ENCODE measurements at places on chromosomes 7 and 10.

GRCh38 chr10:14507781-14508180, 177.1 kb upstream of the FRMD4A start:
- no peak for DNase-seq

DNA sequence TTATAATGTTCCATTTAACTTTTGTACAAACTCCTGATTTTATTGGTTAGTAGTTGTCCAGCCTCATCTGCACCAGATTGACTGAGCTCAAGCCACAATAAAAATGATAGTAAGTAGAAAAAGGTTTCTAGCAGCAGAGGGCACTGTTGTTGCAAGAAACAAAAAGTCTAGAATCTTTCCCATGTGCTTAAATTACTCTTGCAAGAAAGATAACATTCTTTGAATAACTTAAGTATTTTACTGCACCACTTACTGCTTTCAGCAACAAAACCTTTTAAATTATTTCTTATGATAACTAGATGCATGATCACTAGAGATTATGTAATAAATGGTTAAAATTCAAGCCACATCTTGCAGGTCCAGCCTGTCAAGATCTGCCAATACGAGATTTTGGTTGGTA, 27.0 kb downstream of the LMOD2 start:
- peak; percentile 47 for DNase-seq

GRCh38 chr10:126904516-126904817, 761 bp upstream of the DOCK1 start:
- no peak for DNase-seq

DNA sequence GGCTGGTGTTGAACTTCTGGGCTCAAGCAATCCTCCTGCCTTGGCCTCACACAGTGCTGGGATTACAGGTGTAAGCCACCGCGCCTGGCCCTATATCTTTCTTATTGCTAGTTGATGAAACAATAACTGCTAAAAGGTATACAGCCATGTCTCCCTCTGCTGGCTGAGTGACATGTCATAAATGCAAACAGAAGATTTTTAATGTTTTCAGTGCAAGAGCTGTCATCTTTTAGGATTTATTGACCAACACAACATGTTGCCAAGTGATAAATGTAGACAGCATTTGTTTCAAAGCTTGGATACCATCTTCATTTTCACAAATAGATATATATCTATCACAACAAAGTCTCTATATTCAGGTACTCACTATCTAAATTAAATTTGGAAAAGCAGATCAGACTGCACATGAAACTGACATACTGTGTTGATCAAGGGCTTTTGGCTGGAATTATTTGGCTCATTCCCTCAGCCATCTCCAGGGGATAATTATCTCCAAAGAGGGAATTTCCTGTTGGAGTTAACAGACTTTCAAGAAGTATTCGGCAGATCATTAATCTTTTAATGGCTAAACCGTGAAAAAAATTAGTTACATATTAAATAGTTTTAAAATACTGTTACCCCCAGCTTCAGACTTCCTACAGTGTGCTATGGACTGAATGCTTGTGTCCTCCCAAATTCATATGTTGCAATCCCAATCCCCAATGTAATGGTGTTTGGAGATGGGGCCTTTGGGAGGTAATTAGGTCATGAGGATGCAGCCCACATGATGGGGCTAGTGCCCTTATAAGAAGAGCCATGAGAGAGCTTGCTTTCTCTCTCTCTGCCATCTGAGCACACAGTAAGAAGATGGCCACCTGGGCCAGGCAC, 41.3 kb upstream of the SRPK2 start:
- DNase-seq: peak; percentile 46

DNA sequence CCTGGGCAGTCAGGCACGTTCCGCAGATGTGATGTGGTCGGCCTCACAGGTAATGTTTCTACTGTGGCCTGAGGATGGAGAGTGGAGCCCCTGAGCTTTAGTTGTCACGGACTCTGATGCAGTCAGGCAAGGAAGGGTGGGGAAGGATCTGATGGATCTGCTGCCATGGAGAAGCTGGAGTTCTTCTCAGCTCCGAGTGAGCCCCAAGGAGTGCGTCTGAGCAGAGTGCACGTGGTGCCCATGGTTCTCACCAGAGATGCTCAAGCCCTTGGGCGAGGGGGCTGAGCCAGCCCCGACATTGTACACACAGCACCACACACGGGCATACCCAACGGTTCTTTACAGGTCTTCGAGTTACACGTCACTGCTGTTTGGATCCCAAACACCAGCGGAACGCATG, 192.5 kb downstream of the EBF3 start:
- no peak for DNase-seq

DNA sequence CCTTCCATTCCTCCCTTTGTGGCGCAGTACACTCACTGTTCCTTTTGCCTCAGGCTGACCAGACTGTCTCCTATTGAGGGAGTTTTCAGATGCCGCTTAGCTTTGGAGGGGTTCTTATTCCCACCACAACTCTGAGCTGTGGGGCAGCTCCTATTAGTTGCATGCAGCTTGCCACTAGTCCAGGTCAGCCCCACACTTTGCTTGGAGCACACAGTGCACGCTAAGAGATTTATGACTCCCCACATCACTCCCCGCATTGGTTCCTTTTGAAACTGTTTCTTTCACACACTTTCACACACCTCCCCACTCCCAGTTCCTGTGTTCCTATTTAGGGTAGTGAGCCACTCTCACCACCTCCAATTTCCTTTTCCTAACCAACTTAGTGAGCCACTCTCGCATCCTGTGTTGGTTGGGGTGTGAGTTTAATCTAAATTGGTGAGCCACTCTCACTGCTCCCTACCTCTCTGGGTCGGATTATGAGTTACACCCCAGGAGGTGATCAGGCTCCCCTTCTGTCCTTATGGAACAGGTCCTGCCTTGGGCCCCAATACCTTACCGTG, 10.4 kb upstream of the ZNF485 start:
- DNase-seq: no peak

DNA sequence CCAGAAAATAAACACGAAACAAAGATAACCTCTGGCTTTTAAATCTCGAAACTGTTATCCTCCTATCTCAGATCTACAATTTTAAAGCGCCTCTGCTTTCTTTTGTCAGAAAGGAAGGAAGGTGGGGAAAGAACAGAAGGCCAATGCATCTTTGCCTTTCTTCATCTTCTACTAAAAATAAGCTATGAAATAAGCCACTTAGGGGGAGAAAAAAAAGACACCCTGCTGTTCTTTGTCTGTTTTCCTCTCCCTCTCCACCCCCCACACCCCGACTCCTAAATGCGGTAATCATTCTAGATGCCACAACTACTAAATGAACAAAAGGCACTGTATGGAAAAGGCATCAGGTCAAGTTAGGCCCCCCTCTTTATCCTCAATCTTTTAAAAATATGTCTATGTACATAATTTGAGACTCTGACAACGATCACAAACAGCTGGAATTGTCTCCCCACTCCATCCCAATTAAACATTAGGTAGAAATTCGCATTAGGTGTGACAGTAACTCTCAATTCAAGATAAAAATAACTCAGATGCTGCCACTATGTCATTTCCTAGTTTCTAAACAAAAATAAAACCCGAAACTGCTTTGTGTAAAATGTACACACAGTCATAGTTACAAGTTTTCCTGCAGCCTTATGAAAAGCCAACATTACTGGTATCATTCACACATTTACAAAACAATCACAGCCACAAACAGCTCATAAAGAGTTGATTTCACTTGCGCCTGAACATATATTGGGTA, 2.4 kb downstream of the UBE2H start:
- no peak for DNase-seq

GRCh38 chr7:95684505-95684904, 87.8 kb upstream of the DYNC1I1 start:
- no peak for DNase-seq

GRCh38 chr10:46522295-46523118, 34.0 kb downstream of the GPRIN2 start:
- DNase-seq: no peak

DNA sequence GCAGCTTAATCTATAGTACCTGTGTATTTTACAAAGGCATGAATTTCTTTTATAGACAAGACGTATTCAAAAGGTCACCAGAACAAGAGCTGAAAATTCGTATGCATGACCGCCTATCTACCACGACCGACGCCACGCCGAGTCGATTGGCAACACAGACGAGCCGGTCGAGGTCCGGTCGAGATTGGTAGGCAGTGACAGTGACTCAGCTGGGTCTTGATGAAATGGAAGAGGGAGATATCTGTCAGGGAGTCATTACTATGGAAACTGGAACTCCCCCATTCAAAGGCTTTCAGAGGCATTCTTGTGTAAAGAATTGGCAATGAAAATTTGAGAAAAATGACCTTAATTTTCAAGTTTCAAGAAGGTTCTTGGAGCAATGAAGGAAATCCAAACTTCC, 2.1 kb downstream of the ATP5MK start:
- DNase-seq: no peak

Data from H4 (cell line).